ENCODE measurements at places on chromosomes 7 and 10. TPM values are rescaled to one million over a fixed set of nuclear protein-coding genes. Genes with fewer than 3 reads are reported as not detected.

DNA sequence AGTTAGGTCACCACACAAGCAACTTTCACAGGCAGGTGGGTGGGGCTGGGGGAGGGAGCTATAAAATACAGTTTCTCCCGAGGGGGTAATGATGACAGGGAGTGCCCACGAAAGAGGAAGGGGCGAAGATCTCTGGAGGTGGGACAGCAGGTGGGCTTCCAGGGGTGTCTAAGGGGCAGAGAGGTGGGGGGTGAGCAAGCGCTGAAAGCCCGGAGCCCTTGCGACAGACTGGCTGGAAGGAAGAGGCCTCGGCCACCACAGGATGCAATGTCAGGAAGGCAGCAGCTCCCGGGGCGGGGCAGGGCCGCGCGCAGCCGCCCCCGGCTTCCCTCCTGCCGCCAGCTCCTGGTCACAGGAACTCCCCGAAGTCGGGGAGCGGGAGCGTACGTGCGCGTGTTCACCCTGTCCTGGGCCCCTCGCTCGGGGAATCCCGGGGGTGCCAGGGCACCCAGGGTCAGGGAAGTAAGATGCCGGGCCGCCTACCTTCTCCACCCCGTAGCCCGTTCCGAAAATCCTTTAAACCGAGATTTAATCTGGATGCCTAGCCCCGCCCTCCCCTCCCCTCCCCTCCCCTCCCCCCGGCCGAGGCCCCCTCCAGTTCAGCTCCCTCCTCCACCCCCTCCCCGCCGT is 105.2 kb upstream of the PPIF start:
- H3K4me3 ChIP-seq: no peak overlapping the region
- H3K27ac ChIP-seq: no peak overlapping the region
- DNase-seq: no peak
- H3K27me3 ChIP-seq: no peaks in the 10 kb centered on the region
- H3K4me1 ChIP-seq: no peaks in the 10 kb centered on the region

NUP42 gene
- total RNA-seq: 52.4 TPM

DNA sequence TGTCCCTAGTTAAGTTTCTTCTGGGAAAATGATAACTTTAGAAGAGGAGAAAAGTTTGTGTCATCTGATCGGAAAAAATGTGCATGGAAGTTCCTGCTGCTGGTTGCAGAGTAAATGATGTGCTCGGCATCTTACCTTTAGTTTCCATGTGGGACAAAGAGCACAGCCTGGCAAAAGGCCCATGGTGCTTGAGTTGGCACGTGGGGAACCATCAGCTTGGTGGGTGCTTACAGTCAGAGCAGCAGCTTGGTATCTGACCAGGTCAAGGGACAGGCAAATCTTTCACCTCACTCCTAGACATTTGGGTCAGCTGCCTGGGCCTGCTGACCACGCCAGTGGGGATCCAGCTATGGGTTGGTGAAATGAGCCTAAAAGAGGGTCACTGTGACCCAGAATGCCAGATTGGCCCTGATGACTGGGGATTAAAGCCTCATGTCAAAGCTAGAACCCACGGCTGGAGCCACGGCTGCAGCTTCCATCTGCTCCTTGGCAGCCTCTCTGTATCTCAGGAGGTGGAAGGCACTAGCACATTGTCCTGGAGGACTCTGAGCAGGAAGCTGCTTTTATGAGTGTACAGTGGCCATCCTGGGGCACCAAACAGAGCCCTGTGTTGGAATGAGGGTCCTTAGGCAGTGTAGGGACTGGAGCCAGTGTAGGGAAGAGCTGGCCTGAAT is 24.7 kb downstream of the VWC2 start:
- no peaks in the 10 kb centered on the region for H3K4me1 ChIP-seq
- no peaks in the 10 kb centered on the region for H3K36me3 ChIP-seq
- no peak overlapping the region for H3K4me3 ChIP-seq
- H3K27me3 ChIP-seq: no peaks in the 10 kb centered on the region
- DNase-seq: no peak
- no peak overlapping the region for H3K27ac ChIP-seq

GRCh38 chr10:58775960-58776567 is 263.4 kb downstream of the BICC1 start:
- no peak for DNase-seq
- H3K4me1 ChIP-seq: no peaks in the 10 kb centered on the region
- H3K27ac ChIP-seq: no peak overlapping the region
- no peaks in the 10 kb centered on the region for H3K27me3 ChIP-seq
- no peak overlapping the region for H3K4me3 ChIP-seq

GRCh38 chr10:130689743-130690626 is 553.8 kb downstream of the GLRX3 start:
- H3K4me3 ChIP-seq: no peak overlapping the region
- no peaks in the 10 kb centered on the region for H3K4me1 ChIP-seq
- H3K27me3 ChIP-seq: no peaks in the 10 kb centered on the region
- H3K27ac ChIP-seq: no peak overlapping the region

DNA sequence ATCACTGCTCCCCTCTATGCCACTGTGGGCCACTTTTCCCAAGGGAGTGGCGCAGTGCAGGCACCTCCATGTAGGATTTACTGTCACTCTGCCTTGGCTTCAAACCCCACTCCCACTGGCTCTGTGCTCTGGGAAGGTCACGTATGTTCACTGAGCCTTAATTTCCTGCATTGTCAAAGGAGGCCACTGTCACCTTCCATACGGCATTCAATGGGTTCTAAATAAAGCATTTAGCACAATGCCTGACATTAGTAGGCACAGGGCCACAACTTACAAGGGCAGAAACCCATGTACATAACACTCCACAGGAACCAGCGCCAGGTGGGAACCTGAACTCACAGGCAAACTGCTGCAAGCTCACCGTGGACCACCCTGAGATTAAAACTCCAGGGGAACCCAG is 196.4 kb downstream of the USP6NL start:
- DNase-seq: no peak
- H3K4me1 ChIP-seq: peaks cover 17% of the 10 kb centered on the region
- H3K4me3 ChIP-seq: no peak overlapping the region
- H3K36me3 ChIP-seq: no peaks in the 10 kb centered on the region
- H3K27me3 ChIP-seq: no peaks in the 10 kb centered on the region
- no peak overlapping the region for H3K27ac ChIP-seq

GRCh38 chr7:79282070-79282694 is 171.3 kb downstream of the MAGI2 start:
- H3K27me3 ChIP-seq: no peaks in the 10 kb centered on the region
- H3K36me3 ChIP-seq: no peaks in the 10 kb centered on the region
- H3K27ac ChIP-seq: no peak overlapping the region
- H3K4me3 ChIP-seq: no peak overlapping the region

ELAPOR2 gene
- 10.3 TPM for total RNA-seq

DNA sequence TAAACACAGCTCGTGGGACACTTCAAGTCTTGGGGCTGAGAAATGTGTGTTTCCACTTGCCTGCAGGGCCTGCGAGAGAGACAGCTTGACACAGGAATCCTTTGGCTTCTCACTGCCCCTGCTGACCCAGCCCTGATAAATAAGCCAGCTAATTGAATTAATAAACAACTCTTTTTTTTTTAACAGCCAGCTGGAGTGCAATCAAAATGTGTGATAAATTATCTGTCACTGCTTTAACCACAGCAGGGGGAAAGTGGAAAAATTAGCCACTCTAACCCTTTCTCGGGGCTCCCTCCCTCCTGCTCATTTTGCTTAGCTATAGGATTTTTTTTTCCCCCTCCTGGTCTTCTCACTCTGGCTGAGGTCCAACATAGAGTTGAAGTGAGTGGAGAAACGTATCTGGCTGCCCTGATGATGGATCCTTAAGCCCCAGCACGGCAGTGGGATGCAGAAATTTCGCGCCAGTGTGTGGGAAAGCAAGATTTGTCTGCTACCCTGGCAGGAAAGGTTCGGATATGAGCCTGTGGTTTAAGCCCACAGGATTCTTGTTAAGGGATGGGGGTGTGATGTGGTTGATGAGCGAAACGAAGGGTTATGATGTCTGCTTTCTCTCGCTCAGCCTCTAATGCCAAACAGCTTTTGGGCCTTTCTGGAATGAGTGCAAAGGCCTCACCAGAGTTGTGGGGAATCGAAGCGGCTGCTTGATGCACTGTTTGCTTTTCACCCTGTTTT is 173.8 kb downstream of the TRIL start:
- no peak overlapping the region for H3K27ac ChIP-seq
- H3K27me3 ChIP-seq: no peaks in the 10 kb centered on the region
- H3K4me1 ChIP-seq: no peaks in the 10 kb centered on the region
- no peaks in the 10 kb centered on the region for H3K36me3 ChIP-seq
- no peak overlapping the region for H3K4me3 ChIP-seq
- no peak for DNase-seq

DNA sequence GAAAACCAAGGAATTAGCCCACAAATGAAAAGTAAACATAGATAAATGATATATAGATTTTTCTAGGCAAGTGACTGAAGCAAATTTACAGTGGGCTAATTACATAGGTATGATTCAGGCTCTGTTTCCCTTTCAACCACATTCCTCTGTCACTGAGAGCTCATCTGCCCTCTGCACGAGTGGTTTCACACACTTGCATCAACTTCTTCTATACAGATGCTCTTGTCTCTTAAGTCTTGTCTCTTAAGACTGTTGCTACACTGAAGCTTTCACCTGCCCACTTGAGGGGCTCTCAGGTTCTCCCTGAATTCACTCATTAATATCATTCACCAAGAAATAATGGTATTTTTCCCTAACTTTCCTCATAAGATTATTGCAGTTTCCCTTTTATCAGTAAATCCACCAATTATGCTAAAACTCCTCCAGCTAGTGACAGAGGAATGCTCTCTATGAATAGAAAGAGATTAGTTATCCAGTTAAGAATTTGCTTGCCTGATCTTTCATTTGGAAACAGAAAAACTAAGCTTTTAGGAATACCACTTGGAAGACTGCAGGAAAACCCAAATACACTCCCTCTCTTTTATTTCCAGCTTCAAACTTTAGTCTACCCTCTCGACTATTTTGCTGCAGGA is 95.7 kb downstream of the ELAPOR2 start:
- no peak overlapping the region for H3K27ac ChIP-seq
- H3K36me3 ChIP-seq: no peaks in the 10 kb centered on the region
- DNase-seq: no peak
- H3K4me1 ChIP-seq: no peaks in the 10 kb centered on the region

GRCh38 chr7:2000746-2001321 is 231.9 kb downstream of the MAD1L1 start:
- H3K4me3 ChIP-seq: no peak overlapping the region
- H3K27me3 ChIP-seq: no peaks in the 10 kb centered on the region

DNA sequence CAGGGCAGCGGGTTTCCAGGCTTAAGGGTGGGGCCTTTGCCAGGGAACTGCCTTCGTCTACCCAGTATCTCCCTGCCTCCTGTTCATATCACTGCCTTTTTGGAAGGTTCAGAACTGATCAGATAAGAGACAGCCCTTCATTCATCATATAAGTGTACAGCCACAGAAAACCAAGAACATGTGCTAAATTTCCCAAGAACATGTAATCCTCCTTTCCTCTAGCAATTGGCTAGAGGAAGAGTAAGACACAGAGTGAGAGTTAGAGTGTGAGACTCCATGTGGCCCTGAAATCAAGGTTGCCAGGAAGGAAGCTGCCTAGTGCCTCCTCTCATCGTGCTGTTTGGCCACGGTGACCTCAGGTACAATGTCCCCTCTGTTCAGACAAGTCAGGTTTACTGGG is 770.9 kb downstream of the TNS3 start:
- H3K36me3 ChIP-seq: no peaks in the 10 kb centered on the region
- no peak overlapping the region for H3K4me3 ChIP-seq
- H3K27me3 ChIP-seq: no peaks in the 10 kb centered on the region
- DNase-seq: no peak
- no peak overlapping the region for H3K27ac ChIP-seq
- H3K4me1 ChIP-seq: no peaks in the 10 kb centered on the region

MYO1G gene
- 0.28 TPM for total RNA-seq

- H3K36me3 ChIP-seq: no peaks in the 10 kb centered on the region
- no peak overlapping the region for H3K27ac ChIP-seq
- peak; percentile 28 for DNase-seq
- H3K4me1 ChIP-seq: peaks cover 25% of the 10 kb centered on the region
Observed at GRCh38 chr7:108063520-108063933, 60.6 kb upstream of the LAMB1 start.

DNA sequence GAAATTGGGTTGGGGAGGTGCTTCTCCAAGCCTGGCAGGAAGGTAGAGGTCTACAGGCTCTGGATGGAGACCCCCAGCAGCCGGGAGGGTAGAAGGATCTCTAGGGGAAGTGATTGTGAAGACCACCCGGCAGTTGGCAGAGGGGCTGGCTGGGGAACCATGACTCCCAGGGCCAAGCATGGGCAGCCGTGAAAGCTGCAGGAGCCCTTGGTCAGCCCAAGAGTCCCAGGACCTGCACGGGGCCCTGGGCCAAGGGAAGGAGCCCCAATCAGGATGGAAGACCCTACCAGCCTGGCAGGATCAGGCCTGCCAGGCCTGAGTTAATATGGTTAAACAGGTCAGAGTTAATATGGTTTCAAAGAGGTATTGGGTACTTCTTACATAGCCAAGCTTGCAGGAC is 126.3 kb upstream of the NANOS1 start:
- no peaks in the 10 kb centered on the region for H3K27me3 ChIP-seq
- H3K36me3 ChIP-seq: no peaks in the 10 kb centered on the region
- no peaks in the 10 kb centered on the region for H3K4me1 ChIP-seq
- H3K27ac ChIP-seq: no peak overlapping the region
- no peak for DNase-seq
- no peak overlapping the region for H3K4me3 ChIP-seq

KCP gene
- total RNA-seq: 1.0 TPM

NCOA4 gene
- total RNA-seq: 519 TPM

UPK3B gene
- total RNA-seq: not detected

GRCh38 chr7:132932296-132933071 is 149.4 kb downstream of the CHCHD3 start:
- DNase-seq: no peak
- no peaks in the 10 kb centered on the region for H3K36me3 ChIP-seq
- no peak overlapping the region for H3K4me3 ChIP-seq
- 0 out of 2 replicates have a peak, but pooled peaks cover 5% of the 10 kb centered on the region for H3K4me1 ChIP-seq
- H3K27me3 ChIP-seq: no peaks in the 10 kb centered on the region

- peaks cover 29% of the 10 kb centered on the region for H3K27me3 ChIP-seq
- DNase-seq: no peak
Observed at GRCh38 chr7:44265728-44266127, 59.7 kb downstream of the CAMK2B start.

GRCh38 chr7:82789883-82790609 is 346.5 kb upstream of the CACNA2D1 start:
- H3K4me3 ChIP-seq: no peak overlapping the region
- H3K27ac ChIP-seq: no peak overlapping the region
- no peaks in the 10 kb centered on the region for H3K4me1 ChIP-seq
- no peaks in the 10 kb centered on the region for H3K27me3 ChIP-seq
- no peak for DNase-seq
